ENCODE measurements at places on chromosomes 5 and 9.

- peak; percentile 62 for DNase-seq
Observed at GRCh38 chr9:122265149-122265915, 650 bp downstream of the MRRF start.

- DNase-seq: peak; percentile 72
Observed at GRCh38 chr9:98255061-98255577, 330 bp downstream of the TBC1D2 start.

DNA sequence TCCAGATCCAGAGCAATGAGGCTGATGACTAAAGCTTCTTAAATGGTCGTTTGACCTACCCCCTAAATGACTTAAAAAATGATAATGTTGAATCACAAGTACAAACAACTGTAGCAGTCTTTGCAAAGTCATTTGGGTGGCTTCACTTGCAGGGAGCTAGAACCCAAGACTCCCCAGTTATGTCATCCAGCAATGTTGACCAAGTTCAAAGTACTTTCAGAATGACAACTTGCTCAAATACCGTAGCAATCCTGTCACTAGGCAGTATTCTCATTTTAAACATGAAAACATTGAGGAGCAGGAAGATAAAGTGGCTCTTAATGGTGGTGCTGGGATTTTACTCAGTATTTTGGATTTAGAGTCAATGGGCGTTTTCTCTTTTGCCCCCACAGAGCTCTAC, 1217.0 kb upstream of the DMAC1 start:
- peak; percentile 19 for DNase-seq

DNA sequence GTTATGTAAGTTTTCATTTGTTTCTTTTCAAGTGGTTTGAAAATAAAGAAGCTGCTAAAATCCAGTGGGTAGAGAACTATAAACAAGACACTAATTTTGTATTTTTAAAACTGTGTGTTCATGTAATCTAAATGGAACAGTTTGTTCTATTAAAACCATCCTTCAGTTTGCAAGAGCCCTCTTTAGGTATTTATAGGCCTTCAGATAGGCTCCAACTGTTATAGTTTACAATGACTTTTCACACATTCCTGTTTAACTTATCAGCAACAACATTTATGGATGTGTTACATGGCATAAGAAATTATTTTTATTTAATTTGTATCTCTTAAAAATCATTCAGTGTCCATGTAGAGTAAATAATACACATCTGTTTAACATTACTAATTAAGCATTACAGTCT, 126.7 kb upstream of the SLCO6A1 start:
- DNase-seq: no peak

- DNase-seq: no peak
Observed at GRCh38 chr5:163424836-163425235, 12.6 kb upstream of the CCNG1 start.

DNA sequence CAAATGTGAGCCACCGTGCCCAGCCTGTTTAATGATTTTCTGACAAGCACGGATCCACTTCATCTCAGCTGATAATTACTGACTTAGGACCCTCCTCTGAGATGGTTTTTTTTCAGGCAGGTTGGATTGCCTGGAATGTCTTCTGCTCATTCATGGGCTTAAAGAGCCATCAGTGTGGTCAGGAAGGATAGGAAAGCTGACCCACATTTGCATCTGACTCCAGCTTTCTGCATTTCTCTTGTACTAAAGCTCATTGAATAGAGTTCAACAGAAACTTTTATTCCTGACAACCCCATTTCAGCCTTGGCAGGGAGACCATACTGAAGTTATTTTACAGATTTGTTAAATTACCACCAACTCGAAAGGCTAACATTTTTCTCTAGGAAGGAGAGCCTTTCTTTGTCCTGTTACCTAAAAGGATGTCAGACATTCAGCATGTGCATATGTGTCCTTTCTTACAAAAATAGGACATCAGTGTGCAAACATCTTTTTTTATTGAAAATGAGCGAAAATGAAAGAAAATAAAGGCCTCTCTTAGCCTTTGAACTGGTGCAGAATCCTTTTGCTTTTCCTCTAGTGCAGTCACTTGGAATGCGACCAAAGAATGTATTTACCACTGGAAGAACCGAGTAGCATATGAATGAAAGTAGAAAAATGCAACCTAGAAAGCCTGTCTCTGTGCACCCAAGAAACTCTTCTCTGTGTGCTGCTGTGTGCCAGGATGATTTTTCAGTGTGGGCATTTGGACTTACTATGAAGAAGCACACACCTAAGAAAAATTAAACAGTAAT, 26.6 kb downstream of the ADCY2 start:
- no peak for DNase-seq

GRCh38 chr9:71763832-71764231, 4.5 kb downstream of the CEMIP2 start:
- DNase-seq: no peak

DNA sequence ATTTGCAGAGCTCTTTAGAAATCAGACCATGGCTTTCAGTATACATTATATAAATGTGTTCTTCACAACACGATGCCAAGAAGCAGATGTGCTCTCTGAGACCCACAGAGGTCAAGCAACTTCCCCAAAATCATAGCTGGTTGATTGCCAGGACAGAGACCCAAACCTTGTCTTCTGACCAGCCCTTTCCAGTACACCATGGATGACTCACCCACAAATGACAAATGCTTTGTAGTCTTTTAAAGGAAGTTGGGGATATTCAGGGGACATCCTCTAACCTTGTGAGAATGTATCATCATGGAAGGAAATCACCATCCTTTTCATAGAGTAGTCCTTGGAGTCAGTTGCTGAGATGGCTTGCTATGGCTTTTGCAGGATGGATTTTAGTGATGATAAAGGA, 30.1 kb downstream of the ZNF462 start:
- DNase-seq: no peak

GRCh38 chr9:87619346-87619745, 106.6 kb upstream of the CTSL start:
- DNase-seq: no peak

- peak; percentile 94 for DNase-seq
Observed at GRCh38 chr5:107456281-107456715, 214.4 kb downstream of the EFNA5 start.

DNA sequence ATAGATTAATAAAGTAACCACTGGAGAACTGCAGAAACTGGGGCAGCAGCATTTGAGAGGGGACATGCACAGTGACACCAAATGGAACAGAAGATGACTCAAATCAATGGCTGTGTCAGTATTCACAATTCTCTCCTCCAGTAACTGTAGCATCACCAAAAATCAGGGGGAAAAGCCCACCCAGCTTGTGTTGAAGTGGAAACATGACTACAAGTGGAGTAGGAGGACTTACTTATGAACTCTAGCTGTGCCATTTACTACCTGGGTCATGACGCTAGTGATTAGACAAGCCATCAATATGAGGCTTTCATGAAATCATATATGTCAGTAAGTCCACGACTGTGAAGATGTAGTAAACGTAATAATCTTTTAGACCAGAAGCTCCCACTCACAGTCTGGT, 199.8 kb upstream of the PTGER4 start:
- no peak for DNase-seq

DNA sequence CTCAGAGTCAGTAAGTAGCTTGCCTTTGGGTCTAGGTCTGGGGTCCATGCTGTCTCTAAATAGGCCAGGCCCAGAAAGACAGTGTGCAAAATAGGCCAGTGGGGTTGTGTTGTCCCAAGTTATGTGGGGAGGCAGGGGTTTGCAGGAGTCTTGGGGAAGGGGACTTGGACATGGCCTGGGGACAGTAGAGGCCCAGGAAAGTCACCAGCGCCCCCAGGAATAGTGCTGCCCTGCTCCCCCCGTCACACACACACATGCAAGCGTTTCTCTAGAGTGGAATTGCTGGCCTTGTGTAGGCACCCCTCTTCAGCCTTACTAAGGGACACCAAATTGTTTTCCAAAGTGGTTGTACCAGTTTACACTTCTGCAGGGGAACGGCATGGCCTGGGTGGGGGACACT, 227.5 kb downstream of the PBX3 start:
- no peak for DNase-seq

- peak; percentile 40 for DNase-seq
Observed at GRCh38 chr9:37667706-37668105, 17.0 kb downstream of the FRMPD1 start.

DNA sequence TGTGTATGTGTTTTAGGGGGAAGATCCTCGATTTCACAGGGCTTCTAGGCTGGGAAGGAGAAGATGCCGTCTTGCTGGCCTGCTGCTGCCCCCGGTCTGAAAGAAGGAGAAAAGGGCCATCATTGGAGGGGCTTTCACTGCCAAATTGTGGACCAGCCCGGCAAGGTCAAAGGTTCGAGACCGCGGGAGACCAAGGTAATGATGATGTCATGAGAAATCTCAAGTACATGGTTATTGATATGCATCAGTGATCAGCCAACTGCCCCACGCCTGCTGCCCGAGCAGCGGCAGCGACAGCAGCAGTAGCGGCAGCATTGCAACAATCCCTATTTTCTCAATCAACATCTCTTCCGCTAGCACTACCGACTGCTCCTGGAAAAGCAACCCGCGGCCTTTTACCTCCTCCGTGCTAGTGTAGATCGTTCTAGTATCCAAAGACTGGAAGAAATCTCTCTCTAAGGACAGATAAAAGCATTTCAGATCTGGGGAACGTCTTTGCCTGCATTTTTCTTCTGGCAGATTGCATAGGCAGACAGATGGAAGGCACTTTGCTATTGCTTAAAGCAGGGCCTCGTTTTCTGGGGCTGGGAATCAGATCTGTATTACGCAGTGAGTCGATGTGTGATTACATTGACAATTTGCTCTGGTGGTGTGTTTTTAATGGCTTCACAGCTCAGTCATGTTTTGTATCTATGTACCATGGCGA, 215.3 kb downstream of the MEF2C start:
- peak; percentile 92 for DNase-seq

- peak; percentile 33 for DNase-seq
Observed at GRCh38 chr5:172059661-172060100, 53.2 kb upstream of the FBXW11 start.

Measured in NCI-H69 (cell line).